Activated CD4-positive, CD25-positive, alpha-beta regulatory T cell (primary cell): ENCODE measurements at places on chromosomes 11 and 22.

- no peak for DNase-seq
These were observed 35.6 kb downstream of the KCNC1 start for GRCh38 chr11:17770048-17770652.

- peak; percentile 54 for DNase-seq
These were observed at the start of gene SIPA1 for GRCh38 chr11:65637794-65638419. Gene SIPA1, plus strand, starts transcription at chr11:65638101. Its CDS starts 2,821 bp downstream, at chr11:65640922.

GRCh38 chr11:79100093-79100910 lies 340.5 kb downstream of the TENM4 start:
- no peak for DNase-seq

- DNase-seq = no peak
These were observed 743.4 kb downstream of the NELL1 start for GRCh38 chr11:21412652-21413383.

DNA sequence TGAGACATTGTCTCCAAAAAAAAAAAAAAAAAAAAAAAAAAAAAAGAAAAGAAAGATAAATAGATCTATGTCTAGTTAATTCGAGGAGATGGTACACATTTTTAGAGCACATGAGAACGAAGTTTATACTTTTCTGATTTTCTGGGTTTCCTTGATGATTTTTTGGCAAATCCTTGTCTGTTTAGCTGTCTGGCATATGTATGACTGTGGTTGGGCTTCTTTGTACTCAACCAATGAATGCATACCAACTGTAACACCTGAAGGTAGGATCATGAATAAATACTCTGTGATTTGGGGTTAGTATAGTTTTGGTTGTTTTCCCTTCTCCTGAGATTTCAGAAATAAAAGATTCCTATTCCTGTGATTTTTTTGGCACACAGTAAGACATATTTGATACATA lies 63.1 kb downstream of the ARHGEF12 start:
- no peak for DNase-seq

DNA sequence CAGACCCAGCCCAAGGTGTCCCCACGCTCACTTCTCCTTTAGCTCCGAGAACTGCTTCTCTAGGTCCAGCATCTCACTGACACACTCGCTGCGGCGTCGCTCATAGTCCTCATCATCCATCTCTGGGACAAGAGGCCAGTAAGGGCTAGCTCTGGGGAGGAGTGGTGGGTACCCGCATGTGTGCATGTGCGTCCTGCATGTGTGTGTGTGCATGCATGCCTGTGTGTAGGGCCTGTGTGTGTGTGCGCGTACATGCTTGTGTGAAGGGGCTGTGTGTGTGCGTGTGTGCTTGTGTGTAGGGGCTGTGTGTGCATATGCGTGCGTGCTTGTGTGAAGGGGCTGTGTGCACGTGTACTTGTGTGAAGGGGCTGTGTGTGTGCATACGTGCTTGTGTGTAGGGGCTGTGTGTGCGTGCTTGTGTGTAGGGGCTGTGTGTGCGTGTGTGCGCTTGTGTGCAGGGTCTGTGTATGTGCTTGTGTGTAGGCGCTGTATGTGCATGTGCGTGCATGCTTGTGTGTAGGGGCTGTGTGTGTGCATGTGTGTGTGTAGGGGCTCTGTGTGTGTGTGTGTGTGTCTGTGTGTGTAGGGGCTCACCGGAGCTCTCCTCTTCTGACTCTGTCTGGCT lies 3.3 kb downstream of the BRMS1 start:
- no peak for DNase-seq

- DNase-seq = no peak
These were observed 9.5 kb upstream of the B3GNT6 start for GRCh38 chr11:77024745-77025144.

GRCh38 chr11:2306877-2307500 lies 5.2 kb downstream of the TSPAN32 start:
- DNase-seq = no peak

- no peak for DNase-seq
These were observed 41.9 kb downstream of the MYEOV start for GRCh38 chr11:69335781-69336405.

DNA sequence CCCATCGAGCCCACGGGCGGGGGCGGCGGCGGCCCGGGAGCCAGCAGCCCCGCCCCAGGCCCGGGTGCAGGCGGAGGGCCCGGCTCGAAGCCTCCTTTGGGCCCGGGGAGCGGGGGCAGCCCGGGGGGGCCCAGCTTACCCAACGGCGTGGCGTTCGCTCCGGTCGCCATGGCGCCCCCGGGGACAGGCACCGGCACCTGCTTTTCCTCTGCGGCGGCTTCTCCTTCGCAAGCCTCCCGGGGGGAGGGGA lies 194 bp downstream of the SF1 start:
- DNase-seq = no peak
